CD4-positive, alpha-beta T cell treated with Interleukin-21 for 1 hour (primary cell): ENCODE measurements at places on chromosomes 3 and 15.
A peak's percentile ranks its signal among the peaks of the same experiment; 100 is the strongest.

- DNase-seq, result no peak
Observed at GRCh38 chr15:52067545-52067926, 45.0 kb downstream of the BCL2L10 start.

- no peak for DNase-seq
Observed at GRCh38 chr15:51619331-51620035, 3.1 kb downstream of the DMXL2 start.

DNA sequence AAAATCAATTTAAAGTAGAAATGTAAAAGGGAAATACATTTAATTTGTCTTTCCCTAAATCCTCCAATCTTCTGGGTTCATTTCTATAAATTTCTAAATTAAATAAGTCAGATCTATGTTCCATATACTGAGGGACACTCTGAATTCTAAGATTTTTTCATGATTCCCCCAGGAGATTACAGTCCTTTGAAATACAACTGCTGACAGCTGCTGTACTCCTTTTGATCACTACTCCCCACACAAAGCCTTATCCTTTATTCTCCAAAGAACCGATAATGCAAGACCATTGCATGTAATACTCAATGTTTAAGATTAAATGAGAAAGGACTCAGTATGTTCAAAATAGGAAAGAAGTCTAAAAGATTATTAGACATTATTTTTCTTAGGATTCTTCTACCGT, 865.7 kb downstream of the EPHA3 start:
- no peak for DNase-seq

DNA sequence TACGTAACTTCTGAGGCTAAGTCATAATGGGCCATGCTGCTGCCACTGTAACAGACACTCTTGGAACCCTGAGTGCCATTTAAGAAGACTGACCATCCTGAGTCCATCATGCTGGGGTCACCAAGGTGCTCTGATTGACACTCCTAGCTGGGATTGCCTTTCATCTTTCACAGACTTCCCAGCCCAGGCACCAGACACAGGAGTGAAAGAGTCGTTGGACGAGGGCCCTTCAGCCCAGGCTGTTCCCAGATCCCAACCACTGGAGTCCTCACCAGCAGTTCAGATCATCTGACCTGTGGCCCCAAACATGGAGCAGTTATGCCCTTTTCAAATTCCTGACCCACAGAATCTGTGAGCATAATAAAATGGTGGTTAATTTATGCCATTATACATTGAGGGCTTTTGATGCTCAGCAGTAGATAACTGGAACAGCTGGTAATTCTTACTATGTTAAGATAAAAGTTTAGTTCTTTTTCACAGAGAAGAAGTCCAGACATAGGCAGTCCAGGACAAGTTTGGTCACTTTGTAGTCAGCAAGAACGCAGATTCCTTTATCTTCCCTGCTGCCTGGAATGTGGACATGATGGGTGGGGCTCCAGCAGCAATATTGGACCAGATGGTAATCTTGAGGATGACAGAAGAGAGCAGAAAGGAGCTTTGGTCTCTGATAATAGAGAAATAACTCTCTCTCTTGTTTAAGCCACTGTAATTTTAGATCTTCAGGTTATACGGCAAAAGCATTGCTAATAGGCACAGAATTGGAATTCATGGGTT, 7.3 kb upstream of the EHD4 start:
- no peak for DNase-seq

- DNase-seq, result no peak
Observed at GRCh38 chr3:171757361-171758034, 52.8 kb downstream of the PLD1 start.

DNA sequence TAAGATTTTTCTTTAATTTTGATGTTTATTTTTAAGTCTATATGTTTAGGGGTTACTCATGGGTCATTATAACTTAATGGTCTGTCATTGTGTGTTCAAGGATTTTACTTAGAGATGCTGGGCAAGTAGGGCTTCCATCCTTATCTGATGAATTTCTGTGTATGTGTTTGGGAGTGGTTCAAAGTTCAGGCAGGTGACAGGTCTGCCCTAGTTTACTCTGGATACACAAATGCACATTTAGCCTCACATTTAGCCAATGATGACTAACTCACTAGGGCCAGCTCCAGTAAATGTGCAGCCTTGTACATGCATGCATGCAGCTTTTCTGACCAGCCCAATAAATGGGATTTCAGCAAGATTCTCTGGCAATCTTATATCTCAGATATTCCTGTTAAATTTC, 554.1 kb downstream of the SI start:
- no peak for DNase-seq

DNA sequence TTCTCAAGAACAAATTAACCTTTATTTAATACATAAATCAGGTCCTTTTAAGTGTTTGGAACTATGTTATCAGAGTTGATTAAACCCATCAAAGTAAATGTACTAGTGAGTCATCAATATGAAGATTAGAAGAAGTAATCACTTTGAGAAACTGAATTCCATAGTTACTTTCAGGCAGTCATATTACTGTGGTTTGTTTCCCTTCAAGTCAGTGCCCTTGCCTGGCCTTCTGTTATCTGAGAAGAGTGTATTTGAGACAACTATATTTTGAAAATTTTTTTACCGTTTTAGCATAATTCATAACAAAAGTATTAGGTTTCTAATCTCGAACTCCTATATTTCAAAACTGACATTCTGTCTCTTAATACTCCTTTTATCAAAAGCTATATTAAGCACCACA, 73.6 kb downstream of the GMPS start:
- DNase-seq, result no peak

GRCh38 chr15:67512140-67512539, 8.8 kb upstream of the C15orf61 start:
- DNase-seq, result no peak

GRCh38 chr15:57118013-57118799, 199.8 kb downstream of the TCF12 start:
- DNase-seq, result no peak

DNA sequence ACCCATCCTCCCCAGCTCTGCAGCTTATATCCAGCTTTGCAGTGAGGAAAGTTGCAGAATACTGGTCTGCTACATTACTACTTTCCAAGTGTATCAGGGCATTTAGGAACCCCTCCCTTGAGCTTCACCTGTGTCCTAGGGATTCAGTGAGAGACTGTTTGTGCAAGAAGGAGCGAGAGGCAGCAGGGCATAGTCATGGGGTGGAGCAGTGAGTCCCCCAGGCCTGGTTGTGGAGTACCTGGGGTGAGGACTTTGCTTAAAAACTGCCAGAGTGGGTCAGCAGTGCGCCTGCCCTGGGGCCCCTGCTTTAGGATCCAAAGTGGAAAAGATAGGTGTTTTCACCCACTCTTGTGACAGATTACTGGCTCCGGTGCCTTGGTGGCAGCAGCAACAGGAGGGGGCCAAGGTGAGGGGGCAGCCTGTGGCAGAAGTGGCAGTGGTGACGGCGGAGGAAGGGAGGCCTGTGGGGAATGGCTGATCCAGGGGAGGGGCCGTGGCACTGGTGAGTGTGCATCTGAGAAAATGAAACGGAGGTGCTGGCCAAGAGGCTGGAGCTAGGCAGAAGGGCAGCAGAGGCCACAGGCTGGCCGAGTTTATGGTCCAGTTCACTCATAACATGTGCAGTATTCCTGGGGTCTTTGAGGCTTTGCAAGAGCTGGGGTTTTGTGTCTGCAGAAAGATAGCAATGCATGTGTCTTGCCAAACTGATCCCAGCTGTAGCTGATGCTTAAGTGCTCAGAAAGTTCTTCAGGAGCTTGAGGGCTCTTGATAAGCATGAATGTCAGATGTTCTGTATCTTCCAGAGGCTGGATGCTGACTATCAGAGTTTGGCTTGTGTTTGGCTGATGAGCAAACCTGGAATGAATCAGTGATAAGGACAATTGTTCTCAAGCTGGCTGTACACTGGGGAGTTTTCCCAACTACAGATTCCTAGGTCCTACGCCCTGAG, 43.4 kb downstream of the GOLGA6A start:
- no peak for DNase-seq

DNA sequence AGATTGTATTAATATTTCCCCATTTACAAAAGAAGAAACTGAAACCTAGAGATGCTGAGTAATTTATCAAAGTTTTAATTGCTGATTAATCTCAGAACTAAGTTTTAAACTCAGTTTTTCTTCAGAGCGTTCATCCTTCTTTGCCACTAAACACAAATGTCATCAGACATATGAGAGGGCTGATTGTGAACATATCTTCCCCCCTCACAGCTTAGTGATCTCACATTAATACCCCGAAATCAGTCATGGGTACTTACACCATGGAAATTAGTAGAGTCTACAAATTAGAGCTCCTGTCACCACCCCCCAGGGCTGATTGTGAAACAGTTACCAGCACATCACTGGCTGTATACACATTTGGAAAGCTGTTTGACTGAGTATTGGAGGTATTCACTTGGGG, 189.3 kb upstream of the SGO1 start:
- DNase-seq, result no peak

- DNase-seq, result peak; percentile 53
Observed at GRCh38 chr15:90266485-90266884, 1.0 kb downstream of the NGRN start.

DNA sequence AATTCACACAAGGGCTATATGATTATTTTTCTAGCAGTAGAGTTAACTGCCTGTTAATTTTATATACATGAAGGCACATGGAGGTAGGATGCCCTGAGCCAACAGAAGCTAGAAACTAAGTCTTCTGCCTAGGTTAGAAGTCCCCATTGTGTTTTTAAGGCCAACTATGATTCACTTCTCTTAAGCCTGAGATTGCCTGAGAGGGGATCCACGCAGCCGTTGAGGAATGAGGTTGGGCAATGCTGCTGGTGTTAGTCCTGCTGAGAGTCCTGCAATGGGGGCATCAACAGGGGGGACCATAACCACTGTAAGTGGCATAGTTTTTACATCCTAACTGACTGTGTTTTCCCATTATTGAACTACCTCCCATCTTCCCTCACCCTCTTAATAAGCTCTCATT, 60.1 kb upstream of the PFN2 start:
- no peak for DNase-seq

DNA sequence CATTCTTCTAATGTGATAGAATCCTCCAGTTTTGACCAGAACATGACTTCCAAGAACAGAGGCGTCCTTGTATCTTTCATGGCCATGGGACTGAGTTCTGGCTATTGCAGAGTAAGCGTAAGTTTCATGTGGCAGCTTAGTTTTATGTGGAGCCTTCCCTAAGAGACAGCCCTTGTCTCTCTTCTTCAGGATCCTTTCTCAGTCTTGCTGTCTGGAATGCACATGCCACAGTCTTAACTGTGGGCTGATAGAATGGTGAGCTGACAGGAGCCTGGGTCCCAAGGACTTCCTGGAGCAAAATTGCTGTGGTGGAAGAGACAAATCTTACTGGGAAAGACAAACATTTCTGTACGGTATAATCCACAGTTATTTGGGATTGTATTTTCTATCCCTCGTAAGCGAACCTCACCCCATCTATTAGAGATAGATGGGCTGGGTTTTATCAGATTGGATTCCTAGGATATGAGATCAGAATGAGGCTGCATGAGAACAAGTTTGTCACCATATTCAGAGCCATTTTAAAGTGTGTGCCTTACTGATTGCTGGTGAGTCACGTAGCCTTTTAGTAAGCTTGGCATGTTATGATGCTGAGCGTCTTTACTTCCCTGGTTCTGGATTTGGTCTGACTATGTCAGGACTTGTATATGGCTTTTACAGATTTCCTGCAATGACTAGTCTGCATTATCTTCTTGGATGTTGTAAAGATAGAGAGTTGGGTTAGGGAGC, 32.8 kb downstream of the CDIN1 start:
- no peak for DNase-seq

GRCh38 chr3:66336333-66336766, 115.5 kb downstream of the SLC25A26 start:
- DNase-seq, result no peak
